Sciatic nerve (tissue), 2 donors: ENCODE measurements at places on chromosomes 5 and 9.
A peak's percentile ranks its signal among the peaks of the same experiment; 100 is the strongest.

DNA sequence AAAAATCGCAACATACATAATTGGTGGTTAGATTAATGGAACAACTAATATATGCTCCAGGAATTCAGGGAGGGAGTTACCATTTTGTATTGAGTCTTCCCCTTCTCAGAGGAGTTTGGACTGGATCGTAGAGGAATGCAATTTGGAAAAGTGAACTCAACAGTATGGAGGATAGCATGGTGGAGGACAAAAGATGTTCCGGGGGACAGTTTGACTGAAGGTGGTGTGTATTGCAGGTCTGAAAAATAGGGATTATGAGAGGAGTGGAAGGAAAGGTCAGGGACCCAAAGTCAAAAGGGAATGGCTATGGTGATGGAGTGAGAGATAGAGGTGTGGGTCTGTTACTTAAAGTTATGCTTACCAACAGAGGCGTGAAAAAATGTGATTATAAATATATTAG is 1.5 kb downstream of the DNAJC21 start:
- no peak for DNase-seq

- no peak for DNase-seq
Measured at GRCh38 chr5:116097301-116097700, 12.5 kb downstream of the COMMD10 start.

DNA sequence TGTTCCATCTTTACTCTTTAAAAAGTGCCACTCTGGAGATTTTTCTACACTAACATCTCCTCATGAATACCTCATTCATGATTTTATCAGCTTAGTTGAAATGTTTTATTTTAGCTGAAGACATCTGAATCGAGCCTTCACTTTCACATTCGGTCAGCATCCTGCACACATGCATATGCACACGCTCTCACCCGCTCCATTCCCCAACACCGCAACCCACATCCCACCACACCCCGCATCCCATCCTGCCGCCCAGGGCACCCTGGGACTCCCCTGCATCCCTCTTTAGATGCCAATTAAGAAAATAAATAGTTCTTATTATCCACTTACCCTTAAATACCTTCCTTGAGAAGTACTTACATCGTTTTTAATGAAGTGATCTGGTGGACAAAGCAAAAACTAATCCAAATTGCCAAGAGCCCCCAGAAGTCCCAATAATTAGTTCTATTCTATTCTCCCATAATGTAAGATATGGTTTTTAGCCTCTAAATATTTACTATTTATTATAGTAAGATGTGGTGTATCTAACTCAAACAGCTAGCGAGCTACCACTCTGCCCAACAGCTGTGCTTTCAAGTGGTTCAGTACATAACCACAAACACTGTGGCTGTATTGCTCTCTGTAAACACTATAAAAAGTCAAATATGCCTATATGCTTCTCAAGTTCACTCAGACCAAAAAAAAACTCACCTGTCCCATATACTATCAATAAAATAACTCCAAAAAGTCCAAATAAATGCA is 38.2 kb downstream of the GZMK start:
- DNase-seq: no peak

DNA sequence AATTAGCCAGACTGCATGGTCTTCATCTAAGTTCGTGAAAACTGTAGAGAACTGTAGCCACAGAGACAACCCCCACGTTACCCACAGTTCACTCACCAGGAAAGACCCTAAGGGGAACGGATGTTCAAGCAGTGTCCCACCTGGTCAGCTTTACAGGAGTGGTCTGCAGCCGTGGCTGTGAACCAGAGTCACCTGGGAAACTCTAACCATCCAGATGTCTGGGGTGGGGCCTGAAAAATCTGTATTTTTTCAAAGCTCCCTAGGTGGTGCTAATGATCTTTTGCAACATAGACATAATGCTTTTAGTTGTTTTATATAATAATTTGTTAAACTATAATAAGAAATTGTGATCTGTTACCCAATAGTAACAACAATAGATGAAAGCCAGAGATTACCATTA is 47.7 kb upstream of the ANGPTL2 start:
- no peak for DNase-seq

DNA sequence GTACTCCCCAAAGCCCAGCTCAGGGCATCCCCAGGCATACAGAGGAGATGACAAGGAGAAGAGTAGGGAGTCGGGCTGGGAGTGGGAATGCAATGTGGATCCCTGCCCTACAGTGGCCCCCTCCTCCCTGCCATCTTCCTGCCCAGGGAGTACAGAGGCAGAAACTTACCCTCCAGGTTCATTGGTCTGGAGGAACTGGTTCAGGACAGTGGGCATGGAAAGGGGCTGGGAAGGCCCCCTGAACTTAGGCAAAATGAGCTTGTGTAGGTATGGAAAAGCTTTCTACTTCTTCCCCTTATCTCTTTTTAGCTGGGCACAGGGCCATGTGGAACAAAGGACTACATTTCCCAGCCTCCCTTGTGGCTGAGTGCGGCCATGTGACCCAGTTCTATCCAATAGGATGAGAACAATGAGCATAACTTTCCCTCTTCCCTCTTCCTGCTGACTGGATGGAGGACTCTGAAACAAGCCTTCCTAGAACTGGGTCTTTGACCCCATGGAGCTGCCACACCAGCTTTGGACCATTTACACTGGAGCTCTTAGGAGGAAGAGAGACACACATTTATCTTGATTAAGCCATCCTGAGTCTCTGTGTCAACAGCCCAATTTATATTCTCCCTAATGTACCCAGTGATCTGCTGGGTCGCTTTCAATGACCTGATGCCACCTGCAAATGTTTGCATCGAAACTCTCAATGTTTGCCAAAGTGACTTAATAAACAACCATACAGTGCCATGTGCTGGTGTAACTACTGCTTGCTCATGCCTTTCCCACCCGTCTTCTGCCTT is 25.0 kb upstream of the HMCN2 start:
- DNase-seq: no peak

- DNase-seq: peak; percentile 35
Measured at GRCh38 chr5:134584662-134585061, 48.0 kb downstream of the SAR1B start.

GRCh38 chr5:160692271-160692670 is 159.7 kb downstream of the ATP10B start:
- DNase-seq: no peak

DNA sequence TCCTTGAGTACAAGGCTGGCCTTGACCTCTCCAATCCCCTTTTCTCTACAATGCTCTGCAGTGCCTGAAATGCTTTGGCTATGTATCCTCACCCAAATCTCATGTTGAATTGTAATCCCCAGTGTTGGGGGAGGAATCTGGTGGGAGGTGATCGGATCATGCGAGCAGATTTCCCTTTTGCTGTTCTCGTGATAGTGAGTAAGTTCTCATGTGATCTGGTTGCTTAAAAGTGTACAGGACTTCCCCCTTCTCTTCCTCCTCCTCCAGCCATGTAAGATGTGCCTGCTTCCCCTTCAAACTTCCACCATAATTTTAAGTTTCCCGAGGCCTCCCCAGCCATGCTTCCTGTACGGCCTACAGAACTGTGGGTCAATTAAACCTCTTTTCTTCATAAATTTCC is 28.5 kb upstream of the AKNA start:
- DNase-seq: no peak

DNA sequence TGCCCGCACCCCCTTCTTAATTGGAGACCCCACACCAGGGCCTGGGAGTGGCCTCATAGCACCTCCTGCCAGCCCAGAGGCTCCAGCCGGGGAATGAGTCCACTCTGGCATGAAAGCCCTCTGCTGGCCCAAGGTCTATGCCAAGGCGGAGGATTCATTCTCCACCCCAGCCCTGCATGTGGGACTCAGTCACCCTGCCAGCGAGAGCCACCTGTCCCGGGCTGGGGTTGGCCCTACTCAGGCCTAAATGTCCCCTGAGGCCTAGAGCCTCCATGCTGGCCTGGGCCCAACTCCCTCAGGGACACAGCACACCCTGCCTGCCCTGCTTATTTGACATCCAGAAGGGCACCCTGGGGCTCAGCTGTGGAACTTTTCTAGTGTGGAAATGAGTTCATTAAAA is 1.0 kb upstream of the RAPGEF1 start:
- DNase-seq: no peak

- no peak for DNase-seq
Measured at GRCh38 chr9:78074385-78075291, 43.0 kb upstream of the GNAQ start.

GRCh38 chr9:130387905-130388304 is 56.9 kb upstream of the ASS1 start:
- DNase-seq: no peak
